Tibial artery (tissue), 4 donors: ENCODE measurements at places on chromosomes 6 and 20.

GRCh38 chr20:53920647-53921245, 149.6 kb downstream of the BCAS1 start:
- DNase-seq = no peak
- no peaks in the 10 kb centered on the region for H3K36me3 ChIP-seq
- H3K27ac ChIP-seq = no peak overlapping the region
- no peak overlapping the region for H3K4me3 ChIP-seq

DNA sequence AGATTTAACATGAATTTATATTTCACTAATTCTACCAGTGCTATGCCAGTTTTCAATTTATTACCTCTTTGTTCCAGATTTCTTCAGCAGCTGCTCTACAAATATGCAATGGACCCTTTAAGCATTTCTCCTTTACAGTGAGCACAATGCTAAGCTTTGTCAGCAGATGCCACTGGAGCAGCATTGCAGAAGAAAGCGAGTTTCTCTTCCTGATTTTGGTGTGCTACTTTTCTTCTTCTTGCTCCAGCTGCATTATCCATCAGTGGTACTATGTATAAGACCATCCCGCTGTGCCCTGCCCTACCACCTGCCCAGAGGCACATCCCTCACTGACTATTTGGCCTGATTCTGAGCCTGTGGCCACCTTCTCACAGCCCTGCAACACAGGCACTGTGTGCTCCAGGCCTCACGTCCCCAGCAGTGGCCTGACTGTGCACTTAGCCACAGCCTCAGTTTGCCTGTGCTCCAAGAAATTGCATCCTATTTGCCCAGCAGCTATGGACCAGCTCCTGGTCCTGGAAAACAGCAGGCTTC, 84.1 kb downstream of the TNFAIP3 start:
- H3K4me3 ChIP-seq = no peak overlapping the region
- H3K27me3 ChIP-seq = no peaks in the 10 kb centered on the region
- H3K4me1 ChIP-seq = no peaks in the 10 kb centered on the region
- no peak for DNase-seq

DNA sequence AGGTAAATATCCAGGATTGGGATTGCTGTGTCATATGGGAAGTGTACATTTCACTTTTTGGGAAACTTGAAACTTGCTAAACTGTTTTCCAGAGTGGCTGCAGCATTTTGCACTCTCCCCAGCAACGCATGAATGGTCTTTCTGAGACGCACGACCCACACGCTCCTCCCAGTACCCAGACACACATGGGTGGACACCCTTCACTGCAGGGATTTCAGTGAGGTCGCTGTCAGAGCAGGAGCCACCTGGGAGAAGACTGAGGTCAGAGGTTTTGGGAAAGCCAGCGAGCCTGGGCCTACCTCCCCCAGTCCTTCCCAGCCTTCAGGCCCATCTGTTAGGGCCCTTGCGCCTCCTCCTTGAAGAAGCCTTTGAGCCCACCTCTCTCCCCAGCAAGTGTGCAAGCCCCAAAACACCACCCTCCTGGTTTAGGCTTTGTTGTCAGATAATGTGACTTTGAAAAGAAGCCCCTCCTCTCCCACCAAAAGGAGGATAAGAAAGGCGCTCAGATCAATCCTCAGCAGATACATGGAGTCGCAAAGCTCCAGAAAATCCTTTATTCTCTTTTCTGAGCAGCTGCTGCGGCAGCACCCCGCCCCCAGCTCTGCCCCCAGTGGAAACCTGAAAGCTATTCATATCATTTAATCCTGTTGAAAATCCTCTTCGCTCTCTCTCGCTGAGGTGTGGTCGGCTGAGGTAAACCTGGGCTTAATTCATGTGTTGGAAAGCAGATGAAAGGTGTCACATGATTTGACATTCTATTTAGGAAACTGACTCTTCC, 12.7 kb upstream of the JAG1 start:
- H3K27me3 ChIP-seq = no peaks in the 10 kb centered on the region
- no peaks in the 10 kb centered on the region for H3K36me3 ChIP-seq
- no peak overlapping the region for H3K4me3 ChIP-seq

- H3K27ac ChIP-seq = no peak overlapping the region
- H3K4me1 ChIP-seq = no peaks in the 10 kb centered on the region
- peaks cover 14% of the 10 kb centered on the region for H3K27me3 ChIP-seq
- no peak for DNase-seq
- no peak overlapping the region for H3K4me3 ChIP-seq
- no peaks in the 10 kb centered on the region for H3K36me3 ChIP-seq
Measured at GRCh38 chr6:168029459-168030217, 32.2 kb downstream of the KIF25 start.

DNA sequence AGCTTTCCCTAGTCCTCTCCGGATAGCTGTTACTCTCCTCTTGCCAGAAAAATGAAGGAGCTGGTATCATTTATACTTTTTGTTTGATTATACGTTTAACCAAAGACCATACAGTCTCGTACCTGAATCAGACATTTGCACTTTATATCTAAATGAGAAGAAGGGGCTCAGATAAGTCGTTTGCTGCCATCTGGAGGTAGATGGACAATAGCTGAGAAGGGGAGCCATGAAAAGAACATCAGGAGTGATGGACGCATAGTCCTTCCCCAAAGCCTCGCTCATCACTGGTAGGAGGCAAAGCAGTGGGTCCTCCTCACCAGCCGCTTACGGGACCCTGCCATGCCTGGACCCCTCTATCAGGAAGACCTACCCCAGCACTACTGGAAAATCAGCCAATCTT, 45.4 kb downstream of the RPF2 start:
- H3K4me1 ChIP-seq = no peaks in the 10 kb centered on the region
- H3K4me3 ChIP-seq = no peak overlapping the region
- no peak for DNase-seq

DNA sequence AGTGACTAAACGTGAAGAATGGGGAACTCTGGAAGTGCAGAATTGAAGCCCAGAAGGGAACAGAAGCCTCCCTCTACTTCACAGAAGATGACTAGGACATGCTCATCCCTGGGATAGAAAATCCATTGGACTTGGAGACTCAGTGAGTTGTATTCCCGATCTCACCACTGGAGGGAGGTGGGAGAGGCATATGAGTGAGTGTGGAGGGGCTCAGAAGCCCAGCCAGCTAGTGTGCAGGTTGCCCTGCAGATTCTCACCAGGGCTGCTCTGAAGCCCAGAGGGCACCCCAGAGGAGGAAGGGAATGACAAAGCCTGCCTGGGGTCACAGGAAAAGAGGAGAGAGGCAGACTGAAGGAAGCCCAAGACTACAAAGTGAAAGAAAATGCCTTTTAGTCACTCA, 42.1 kb upstream of the HLA-E start:
- H3K36me3 ChIP-seq = no peaks in the 10 kb centered on the region
- no peak overlapping the region for H3K4me3 ChIP-seq
- no peak overlapping the region for H3K27ac ChIP-seq
- peaks cover 94% of the 10 kb centered on the region for H3K27me3 ChIP-seq

GRCh38 chr6:107809966-107810365, 14.1 kb downstream of the SCML4 start:
- H3K27ac ChIP-seq = no peak overlapping the region
- no peak overlapping the region for H3K4me3 ChIP-seq
- H3K4me1 ChIP-seq = no peaks in the 10 kb centered on the region
- H3K36me3 ChIP-seq = no peaks in the 10 kb centered on the region
- no peak for DNase-seq

DNA sequence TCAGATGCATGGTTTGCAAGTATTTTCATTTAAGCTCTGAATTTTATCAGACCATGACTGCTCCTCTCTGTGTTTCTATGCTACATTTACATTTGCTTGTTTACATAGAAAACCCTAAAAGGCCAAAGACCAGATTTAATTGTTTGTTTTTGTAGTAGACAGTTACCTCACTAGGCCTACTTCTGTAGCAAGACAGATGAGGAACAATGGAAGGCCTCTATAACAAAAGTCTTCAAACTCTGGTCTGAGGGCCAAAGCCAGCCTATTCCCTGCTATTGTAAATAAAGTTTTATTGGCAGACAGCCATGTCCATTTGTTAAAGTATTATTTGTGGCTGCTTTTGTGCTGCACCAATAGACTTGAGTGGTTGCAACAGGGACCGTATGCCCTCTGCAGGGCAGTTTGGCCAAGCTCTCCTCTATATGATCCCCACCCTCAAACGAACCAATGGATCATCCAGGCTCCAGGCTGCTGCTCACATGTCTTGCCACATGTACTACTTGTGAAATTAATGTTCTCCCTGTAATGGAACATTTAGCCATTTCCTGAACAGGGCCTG, 182.0 kb downstream of the DOK5 start:
- no peak overlapping the region for H3K27ac ChIP-seq
- no peaks in the 10 kb centered on the region for H3K36me3 ChIP-seq
- H3K4me3 ChIP-seq = no peak overlapping the region
